ENCODE measurements at places on chromosomes 7 and 10. TPM values are rescaled to one million over a fixed set of nuclear protein-coding genes. Genes with fewer than 3 reads are reported as not detected.

The ZCCHC24 gene
- total RNA-seq = 150 TPM

The ZP3 gene
- total RNA-seq = 1.7 TPM

The ACTA2 gene
- total RNA-seq = 573 TPM

The AGR2 gene
- 0.40 TPM for total RNA-seq

DNA sequence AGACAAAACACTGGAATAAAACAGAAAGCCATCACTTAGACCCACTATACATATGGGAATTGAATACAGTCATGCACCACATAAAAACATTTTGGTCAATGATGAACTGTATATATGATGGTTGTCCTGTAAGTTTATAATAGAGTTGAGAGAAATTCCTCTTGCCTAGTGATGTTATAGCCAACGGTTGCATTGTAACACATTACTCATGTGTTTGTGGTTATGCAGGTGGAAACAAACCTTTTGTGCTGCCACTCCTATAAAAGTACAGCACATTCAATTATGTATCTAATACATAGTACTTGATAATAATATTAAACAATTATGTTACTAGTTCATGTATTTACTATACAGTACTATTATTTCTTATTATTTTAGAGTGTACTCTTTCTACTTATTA lies 381.2 kb upstream of the MBL2 start:
- no peak for DNase-seq

DNA sequence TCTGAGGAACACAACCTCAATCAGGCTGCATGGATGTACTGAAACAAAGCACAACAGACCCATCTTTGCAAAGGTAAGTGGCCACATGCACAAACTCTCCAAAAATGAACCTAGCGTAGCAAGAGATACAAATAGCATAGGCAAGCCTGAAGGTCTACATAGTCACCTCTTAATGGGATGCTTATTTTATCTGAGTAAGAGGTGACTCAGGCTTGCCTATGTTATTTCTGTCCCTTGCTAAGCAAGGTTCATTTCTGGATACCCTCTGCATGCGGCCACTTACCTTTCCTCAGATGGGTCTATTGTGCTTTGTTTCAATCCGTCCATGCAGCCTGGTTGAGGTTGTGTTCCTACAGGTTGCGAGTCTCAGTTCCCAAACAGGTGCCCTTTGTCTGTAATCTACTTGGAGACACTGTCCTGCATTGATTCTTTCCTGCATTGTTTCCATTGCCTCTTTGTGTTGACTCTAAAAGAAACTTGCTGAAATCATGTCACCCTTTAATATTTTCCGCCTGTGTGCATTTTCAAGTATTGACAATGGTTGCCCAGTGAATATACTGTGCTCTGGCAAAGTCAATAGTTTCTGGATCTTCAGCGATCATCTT lies 291.8 kb upstream of the LYZL1 start:
- no peak for DNase-seq

DNA sequence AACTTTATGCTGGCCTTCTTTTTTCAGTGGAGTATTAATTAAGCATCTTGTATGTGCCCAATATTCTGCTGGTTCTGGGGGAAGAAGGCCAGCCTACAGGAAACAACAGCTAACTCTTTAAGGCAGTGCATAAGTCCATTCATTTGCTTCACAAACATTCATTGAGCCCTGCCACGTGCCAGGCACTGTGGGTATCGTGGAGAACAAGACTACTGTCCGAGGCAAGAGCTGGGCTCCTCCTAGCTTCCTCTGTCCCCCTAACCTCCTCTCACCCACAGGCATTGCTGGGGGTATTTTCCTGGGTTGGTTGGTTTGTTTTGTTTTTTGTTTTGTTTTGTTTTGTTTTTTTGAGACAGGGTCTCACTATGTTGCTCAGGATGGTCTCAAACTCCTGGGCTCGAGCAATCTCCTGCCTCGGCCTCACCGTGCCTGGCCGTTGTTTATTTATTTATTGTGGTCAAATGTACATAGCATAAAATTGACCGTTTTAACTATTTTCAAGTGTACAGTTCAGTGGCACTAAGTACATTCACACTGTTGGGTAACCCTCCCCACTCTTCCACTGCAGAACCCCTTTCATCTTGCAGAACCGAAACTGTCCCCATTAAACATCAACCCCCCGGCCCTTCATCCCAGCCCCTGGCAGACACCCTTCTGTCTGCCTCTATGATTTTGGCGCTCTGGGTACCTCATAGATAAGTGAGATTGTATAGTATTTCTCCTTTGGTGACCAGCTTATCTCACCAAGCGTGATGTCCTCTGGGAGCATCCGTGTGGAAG lies 32.6 kb downstream of the CHST3 start:
- no peak for DNase-seq

DNA sequence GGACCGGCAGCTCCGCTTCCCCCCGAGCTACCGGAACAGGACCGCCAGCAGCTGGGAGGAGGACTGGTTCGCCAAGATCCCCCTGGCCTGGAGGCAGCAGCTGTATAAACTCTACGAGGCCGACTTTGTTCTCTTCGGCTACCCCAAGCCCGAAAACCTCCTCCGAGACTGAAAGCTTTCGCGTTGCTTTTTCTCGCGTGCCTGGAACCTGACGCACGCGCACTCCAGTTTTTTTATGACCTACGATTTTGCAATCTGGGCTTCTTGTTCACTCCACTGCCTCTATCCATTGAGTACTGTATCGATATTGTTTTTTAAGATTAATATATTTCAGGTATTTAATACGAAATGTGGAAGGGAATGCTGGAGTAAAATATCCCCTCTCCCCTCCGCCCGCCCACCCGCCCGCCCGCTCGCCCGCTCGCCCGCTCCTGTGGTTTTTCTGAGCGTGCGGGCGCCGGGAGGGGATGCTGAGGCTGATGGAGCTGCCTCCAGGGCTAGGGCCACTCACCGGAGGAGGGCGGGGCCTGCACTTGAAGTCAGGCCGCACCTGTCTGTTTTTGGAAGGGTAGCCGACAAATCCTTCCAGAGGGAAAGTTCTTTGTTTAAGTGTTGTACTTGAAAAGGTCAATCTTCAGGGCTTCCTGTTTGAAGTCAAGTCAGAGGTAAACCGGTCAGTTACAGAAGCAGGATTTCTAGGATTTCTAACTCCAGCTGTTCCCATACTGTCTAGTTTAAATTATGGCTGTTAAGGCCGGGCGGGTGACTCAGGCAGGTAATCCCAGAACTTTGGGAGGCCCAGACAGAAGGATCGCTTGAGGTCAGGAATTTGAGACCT lies 30.5 kb downstream of the CHST12 start:
- no peak for DNase-seq

- DNase-seq = no peak
Observed at GRCh38 chr10:13087986-13088618, 11.9 kb upstream of the OPTN start.

- DNase-seq = no peak
Observed at GRCh38 chr10:84193846-84194423, 402 bp upstream of the CDHR1 start.

DNA sequence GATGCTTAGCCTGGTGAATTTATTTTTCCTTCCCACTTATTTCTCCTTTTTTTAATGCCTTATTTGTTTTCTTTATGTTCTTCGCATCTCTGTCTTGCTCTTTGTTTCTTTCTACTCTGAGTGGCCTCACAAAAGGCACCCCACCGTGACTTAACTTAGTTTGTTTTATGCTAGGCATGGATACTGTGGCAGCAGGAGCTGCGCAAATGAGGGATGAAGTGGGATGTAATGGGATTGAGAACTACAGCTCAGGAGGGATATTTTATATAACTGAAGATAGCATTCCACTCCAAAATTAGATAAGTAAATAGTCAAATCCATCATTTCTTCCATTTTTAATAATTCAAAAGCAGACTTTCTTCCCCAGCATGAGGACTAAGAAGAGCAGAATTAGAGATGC lies 1.7 kb upstream of the CACNA2D1 start:
- DNase-seq = no peak

GRCh38 chr10:17888189-17888588 lies 63.5 kb upstream of the SLC39A12 start:
- no peak for DNase-seq

DNA sequence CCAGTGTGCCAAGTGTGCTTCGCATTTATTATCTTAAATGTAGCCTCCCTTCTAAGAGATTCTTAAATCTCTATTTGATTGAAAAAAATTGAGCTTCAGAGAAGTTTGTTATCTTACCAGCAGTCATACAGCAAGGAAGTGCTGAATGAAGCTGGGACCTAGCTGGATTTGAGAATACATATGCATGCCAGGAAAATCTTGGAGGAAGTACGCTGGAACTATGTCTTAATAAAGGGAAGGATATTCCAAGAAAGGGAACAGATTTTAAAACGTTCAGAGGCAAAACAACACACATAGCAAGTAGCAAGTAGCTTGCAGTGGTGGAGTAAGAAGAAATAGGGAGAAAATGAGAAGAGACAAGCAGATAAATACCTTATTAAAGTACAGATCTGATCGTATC lies 1.5 kb downstream of the CFAP70 start:
- DNase-seq = no peak

GRCh38 chr7:49583440-49583839 lies 190.0 kb upstream of the VWC2 start:
- no peak for DNase-seq

DNA sequence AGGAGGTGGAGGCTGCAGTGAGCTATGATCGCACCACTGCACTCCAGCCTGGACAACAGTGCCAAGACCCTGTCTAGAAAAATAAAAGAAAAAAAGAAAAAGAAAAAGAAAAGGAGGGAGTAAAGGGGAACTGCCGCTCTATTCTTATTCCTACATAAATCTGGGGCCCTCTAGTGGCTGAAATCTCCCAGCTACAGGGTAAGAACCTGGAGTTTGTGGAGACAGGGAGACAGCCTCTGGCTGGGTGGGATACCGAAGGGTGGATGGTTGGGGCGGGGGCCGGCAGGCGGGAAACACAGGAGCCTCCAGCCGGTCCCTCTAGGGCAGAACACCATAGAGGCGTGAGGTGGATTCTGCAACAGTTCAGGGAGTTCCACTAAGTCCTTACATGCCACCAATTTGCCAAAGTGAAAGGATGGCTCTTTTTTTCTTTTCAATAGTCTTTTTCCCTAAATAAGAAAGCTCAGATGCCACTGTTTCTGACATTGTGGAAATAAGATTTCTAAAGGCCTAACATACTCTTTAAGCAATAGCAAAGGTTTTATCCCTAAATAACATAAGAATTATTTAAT lies 117.3 kb downstream of the SVIL start:
- no peak for DNase-seq

DNA sequence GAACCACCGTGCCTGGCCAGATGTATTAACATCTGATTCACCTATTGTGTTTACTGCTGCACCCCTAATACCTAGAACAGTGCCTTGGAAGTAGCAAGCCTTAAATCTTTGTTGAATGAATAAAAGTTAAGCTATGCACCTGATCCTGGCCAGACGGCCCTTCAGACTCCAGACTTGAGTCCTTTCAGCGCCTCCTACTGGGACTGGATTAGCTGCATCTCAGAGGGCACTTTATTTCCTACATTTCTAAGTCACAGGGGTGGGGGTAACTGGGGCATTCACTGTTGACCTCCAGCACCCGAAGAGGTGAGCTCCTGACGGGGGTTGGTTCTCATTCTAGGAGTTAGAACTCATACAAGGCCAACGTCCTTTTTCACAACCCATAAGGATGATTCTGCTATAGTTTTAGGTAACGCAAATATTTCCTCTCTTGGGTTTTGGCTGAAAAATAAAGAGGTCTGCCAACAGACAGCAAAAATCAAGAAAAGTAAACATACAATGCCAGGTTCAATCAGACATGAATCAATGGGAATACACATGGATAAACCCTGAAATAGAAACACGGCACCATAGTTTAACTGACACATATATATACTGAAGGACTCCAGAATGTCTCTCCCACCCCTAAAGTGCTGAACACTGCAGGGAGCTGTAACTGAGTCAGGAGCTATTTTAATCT lies 48.0 kb upstream of the DLG5 start:
- no peak for DNase-seq

- DNase-seq = no peak
Observed at GRCh38 chr10:19777806-19778205, 38.4 kb upstream of the PLXDC2 start.

DNA sequence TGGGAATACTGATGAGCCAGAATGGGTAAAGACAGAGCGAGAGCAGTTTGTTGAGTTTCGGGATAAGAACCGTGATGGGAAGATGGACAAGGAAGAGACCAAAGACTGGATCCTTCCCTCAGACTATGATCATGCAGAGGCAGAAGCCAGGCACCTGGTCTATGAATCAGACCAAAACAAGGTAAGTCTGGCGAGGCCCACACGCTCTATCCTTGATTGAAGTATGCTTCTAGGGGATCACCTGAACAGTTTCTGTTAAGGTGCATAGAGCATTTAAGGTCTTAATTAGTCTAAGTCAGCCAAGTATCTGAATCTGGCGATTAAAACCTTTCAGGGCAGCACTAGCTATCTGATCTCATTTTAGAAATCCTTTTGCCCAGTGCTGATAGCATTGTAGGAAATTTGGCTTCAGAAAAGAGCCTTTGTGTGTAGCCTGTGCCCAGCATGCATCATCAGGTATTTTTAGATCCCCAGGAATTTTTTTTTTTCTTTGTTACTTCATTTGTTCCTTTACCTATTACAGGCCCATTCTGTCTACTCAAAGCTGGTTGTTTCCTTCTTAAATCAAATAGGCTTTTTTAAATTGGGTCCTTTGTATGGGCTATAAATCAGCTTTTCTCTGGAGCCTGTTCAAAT lies 8.0 kb downstream of the OPN1SW start:
- no peak for DNase-seq

DNA sequence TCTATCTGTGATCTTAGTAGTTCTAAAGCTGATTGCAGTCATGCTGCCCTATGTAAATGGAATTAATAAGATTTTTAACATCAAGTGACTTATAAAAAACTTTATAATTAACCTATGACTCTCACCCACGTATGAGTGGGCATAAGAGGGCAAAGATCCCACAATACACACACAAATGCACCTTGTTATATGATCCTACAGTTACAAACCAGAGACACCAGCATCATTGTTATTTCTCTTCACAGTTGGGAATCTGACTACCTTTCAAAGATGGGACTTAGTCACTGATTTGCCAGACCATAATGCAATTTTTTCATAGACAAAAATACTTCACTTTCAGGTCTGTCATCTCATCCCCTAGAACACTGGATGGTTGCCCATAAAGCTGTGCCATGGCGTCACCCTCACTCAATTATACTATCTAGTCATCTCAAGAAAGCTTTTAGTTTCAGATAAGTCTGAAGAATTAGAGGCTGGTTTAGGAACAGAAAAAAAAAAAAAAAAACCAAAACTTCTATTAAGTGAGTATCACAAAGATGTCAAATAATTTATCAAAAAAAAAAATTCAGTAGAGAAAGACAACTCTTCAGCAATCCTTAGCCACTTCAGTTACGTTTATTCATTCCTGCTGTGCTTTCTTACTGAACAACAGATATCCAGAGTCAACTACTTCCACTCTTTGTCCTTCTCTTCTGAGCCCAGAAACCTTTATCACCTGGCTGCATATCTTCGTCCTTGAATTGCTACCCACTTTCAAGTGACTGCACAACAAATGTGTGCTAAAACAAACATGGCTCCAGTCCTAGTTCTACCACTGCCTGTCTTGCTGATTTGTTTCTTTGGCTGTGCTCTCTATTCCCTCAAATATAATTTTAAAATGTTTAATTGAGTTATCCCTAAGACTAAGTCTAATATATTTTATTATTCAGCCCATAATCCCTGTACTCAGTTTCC lies 175.0 kb upstream of the CHRM2 start:
- DNase-seq = no peak

GRCh38 chr10:108275895-108276685 lies 1111.6 kb upstream of the SORCS1 start:
- no peak for DNase-seq
